ENCODE measurements at places on chromosomes 5 and 9.

GRCh38 chr9:115498303-115498702, 380.3 kb upstream of the TNC start:
- no peak for DNase-seq

GRCh38 chr9:93057703-93058354, 672 bp upstream of the SUSD3 start:
- DNase-seq, result no peak

DNA sequence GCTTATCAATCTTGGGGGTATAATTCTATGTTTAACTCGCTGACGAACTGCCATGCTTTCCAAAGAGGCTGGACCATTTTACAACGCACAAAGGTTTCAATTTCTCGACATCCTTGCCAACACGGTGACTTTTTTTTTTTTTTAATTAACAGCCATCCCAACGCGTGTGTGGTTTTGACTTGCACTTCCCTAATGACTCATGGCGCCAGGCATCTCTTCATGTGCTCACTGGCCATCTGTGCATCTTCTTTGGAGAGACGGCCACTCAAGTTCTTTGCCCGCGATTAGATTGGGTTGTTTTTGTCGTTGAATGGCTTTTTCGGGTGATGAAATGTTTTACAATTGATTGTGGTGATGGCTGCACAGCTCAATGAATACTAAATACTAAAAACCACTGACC, 12.5 kb upstream of the CARD9 start:
- DNase-seq, result no peak

DNA sequence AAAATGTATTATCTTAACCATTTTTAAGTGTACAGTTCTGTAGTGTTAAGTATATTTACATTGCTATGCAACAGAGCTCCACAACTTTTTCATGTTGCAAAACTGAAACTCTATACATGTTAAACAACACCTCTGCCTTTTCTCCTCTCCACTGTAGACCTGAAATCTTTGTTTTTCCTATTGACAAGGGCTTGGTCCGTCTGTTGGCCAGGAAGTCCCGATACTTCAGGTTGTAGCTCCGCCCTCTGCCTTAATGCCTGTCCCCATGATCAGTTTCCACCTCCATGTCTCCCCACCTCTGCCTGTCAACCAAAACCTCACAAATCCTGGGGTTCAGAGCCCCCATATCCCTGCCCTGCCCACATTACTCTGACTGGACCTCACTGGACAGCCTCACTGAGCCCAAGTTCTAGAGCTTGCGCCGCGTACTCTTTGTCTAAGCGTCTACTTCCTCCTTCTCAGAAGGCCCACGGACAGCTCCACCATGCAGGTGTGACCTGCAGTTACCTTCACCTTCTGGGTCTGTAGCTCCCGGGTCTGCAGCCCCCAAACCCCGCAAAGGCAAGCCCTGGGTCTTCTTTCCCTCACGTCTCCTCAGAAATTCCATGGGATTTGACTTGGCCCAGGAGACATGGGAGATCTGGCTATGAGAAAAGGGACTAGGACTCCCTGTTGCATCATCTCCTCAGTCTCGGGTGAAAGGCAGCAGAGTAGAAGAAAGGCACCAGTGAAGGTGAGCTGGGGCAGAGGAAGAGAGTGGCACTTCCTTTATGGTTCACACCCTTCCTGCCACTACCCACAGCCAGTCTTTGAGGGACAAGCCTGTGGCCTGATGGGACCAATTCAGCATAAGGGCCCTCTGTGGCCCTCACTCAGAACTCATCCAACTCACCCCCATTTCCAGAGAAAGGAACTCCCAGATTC, 8.0 kb downstream of the GLIPR2 start:
- no peak for DNase-seq

GRCh38 chr9:81245254-81245956, 443.9 kb downstream of the TLE1 start:
- DNase-seq, result no peak

- peak; percentile 48 for DNase-seq
Observed at GRCh38 chr5:95620870-95621838, 1.3 kb downstream of the GPR150 start.

DNA sequence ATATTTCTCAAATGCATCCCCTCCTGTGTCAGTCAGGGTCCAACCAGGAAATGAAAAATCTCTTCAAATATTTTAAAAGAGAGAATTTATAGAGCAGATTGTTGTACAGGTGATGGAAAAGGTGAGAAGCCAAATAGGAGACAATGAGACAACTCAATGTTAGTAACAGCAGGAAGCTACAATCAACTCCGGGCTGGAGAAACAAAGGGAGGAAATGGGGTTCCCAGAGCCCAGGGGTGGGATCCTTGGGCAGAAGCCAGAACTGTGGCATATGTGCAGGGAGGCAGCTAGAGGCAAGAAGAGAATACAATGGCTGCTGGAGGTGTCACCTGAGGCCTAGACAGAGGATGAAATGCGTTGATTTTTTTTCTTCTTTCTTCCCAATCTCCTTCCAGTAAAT, 361.8 kb upstream of the ACTBL2 start:
- DNase-seq, result no peak

- DNase-seq, result no peak
Observed at GRCh38 chr5:74371621-74372020, 268.9 kb downstream of the ENC1 start.

- no peak for DNase-seq
Observed at GRCh38 chr9:89841456-89841855, 236.6 kb downstream of the GADD45G start.

DNA sequence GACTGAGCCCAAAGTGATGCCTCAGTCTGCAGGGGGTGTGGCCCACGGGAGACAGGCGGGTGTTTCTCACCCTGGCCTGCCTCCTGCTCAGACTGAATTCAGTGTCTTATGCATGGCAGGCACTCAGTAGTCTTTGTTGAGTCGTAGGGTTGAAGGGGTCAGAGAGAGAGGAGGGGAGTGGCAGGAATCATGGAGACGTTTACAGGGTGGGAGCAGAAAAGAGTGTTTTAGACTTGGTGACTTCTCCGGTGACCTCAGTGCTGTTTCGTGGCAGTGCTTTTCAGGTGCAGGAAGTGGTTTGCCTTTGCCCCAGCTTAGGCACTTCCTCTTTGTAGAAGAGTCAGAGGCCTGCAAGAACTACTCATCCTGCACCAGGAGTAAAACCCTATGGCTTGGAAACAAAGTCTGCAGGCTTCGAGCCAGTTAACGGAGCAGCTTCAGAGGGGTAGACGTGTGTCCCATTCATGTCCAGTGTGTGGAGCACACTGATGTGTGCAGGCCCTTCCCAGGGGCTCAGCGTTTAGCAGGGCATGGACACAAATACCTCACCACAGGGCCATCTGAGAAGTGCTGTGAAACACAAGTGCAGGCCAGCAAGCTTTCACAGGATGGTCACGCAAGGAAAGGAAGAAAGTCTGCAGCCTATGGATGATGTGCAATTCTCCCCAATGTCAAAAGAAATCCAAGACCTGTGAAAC, 24.5 kb upstream of the SEMA4D start:
- DNase-seq, result no peak

DNA sequence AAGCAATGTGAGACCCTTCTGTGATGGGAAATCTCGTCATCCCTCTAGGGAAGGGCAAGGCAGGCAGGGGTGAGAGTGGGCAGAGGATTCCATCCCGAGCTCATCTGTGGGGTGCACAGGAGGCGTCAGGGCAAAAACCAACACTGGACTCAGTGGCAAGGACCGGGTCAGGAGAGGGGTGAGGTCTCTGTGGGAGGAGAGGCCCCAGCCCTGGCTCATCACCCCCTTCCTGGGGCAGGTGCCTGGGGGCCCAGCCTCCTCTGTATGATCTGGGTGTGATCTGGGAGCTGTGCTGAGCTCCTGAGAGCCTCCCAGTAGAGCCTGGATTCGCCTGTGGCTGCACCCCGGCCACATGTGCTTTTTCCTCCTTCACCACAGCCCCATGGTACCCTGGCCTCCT, 597 bp downstream of the SPATA31E1 start:
- DNase-seq, result no peak

GRCh38 chr5:169404223-169404622, 103.3 kb upstream of the SLIT3 start:
- DNase-seq, result no peak

GRCh38 chr5:42614509-42614908, 142.1 kb upstream of the CCDC152 start:
- DNase-seq, result no peak

DNA sequence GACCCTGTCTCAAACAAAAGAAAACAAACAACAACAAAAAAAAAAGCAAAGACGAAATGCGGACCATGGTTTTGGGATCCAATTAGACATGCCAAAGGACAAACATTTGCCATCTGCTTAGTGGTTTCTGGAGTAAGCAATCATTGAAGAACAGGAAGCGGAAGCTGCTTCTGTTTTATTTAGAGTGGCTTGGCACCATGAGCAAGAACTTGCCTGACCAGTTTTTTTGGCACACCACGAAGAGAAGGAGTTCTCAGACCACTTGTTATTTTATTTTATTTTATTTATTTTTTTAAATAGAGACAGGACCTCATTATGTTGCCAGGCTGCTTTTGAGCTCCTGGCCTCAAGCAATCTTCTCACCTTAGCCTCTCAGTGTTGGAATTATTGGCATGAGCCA, 17.0 kb downstream of the BTF3 start:
- peak; percentile 66 for DNase-seq

GRCh38 chr9:16223074-16223871, 647.2 kb downstream of the BNC2 start:
- DNase-seq, result no peak

GRCh38 chr9:14692470-14693250, 572 bp downstream of the ZDHHC21 start:
- DNase-seq, result peak; percentile 69

DNA sequence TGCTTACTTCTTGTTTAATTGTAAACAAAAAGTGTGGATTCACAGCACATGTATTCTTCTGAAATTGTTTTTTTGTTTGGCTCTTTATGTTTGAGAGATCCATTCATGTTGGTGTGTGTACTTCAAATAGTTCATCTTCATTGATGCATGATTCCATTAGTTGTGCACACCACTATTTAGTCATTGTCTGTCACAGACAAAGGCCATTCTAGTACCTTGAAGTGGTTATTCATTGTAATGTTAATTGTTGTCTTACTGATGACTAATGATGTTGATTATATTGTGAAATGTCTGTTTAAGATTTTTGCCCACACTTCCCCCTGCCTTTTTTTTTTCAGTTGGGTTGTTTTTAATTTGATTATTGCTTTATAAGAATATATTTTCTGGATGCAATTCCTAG, 391.3 kb downstream of the DIRAS2 start:
- no peak for DNase-seq

DNA sequence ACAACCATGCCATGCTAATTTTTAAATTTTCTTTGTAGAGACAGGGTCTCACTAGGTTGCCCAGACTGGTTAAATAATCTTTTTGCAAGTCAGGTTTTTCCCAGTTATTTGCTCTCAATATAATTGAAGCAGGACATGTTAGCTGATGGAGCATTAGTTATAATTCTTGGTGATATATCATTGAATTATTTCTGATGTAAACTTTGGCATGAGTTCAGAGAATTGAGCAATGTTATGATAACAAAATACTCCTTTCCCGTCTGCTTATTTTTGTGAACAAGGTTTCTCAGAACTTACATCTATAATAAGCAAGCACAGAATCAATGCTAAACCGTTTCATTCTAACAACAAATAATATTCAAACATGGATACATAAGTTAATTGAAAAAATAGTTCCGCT, 37.8 kb downstream of the BHMT start:
- DNase-seq, result no peak

DNA sequence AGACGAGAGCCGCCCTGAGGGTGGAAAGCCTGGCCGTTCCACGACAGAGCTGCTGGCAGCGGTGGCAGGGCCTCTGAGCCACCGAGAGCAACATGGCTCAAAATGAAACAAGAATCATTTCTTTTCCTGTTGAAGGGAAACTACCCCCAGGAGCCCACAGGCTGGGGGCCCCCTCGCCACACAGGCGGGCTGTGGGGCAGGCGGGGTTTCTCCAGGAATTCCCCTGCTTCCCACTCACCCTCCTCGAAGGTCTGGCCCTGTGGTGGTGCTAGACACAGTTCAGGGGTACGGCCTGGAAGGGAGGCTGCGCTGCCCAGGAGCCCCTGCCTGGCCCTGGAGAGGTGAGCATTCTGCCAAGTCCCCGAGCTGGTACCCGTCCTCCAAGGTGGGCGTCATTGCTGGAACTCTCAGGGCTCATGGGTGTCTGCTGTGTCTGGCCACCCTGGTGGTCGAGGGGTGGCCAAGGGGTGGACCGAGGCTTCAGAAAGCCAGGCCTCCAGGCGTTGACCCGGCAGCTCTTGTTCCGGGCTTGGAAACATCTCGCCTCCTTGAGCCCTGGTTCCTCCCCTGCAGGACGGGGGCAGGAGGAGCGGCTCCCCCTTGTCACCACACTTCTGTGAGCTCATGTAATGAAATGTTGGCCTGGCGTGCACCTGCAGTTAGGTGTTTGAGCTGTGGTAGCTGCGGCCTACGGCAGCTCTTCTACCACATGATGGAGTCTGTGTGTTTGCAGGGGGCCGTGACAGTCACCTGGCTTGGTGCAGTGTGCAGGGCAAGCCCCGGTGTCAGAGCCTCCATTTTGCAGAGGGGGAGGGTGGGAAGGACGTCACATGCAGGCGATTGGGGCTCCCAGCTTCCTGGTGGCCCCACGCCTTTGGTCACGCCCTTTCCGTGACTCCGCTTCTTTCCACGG, 65.3 kb downstream of the RXRA start:
- DNase-seq, result no peak

DNA sequence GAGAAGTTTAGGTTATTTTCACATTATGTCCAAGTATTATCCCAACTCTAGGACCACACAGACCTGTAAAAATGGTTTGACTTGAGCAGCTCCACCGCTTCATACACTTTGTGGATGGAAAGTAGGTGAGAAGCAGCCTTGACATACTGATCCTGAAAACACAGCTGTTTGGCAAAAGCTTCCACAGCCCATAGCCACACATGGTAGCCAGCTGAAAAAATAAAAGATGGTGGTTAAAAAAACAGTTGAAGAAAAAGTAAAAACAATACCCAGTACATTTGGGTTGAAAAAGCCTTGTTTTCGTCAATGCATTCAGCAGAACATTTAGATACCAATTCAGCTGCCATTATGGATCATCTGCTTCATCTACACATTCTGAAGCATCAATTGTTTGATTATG, 36.7 kb downstream of the GEMIN5 start:
- DNase-seq, result no peak

GRCh38 chr9:105405514-105406131, 42.2 kb upstream of the FSD1L start:
- DNase-seq, result no peak

- DNase-seq, result no peak
Observed at GRCh38 chr9:129864991-129865647, 29.9 kb downstream of the USP20 start.

DNA sequence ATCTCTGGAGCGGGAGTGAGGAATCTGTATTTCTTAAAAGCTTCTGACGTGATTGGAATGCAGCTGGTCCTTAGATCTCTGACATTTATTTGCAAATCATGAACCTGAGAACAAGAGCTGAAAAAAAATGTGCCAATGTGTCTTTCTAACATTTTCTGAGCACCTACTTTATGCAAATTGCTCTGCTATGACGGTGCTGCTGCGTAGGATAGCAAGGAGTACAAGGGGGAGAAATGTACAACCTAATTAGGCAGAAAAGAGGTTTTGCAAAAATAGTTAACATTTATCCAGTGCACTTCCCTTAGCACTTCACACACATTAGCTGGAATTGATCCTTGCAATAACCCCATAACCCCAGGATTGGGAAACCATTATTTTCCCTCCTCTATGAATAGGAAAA, 357.5 kb downstream of the TLE4 start:
- DNase-seq, result no peak

- DNase-seq, result no peak
Observed at GRCh38 chr5:179209359-179210150, 135.7 kb downstream of the ADAMTS2 start.

Data from NCI-H774 (cell line).